ENCODE measurements at places on chromosomes 2 and 18.

- no peak for DNase-seq
Measured at GRCh38 chr2:101803945-101804696, 106.6 kb downstream of the MAP4K4 start.

DNA sequence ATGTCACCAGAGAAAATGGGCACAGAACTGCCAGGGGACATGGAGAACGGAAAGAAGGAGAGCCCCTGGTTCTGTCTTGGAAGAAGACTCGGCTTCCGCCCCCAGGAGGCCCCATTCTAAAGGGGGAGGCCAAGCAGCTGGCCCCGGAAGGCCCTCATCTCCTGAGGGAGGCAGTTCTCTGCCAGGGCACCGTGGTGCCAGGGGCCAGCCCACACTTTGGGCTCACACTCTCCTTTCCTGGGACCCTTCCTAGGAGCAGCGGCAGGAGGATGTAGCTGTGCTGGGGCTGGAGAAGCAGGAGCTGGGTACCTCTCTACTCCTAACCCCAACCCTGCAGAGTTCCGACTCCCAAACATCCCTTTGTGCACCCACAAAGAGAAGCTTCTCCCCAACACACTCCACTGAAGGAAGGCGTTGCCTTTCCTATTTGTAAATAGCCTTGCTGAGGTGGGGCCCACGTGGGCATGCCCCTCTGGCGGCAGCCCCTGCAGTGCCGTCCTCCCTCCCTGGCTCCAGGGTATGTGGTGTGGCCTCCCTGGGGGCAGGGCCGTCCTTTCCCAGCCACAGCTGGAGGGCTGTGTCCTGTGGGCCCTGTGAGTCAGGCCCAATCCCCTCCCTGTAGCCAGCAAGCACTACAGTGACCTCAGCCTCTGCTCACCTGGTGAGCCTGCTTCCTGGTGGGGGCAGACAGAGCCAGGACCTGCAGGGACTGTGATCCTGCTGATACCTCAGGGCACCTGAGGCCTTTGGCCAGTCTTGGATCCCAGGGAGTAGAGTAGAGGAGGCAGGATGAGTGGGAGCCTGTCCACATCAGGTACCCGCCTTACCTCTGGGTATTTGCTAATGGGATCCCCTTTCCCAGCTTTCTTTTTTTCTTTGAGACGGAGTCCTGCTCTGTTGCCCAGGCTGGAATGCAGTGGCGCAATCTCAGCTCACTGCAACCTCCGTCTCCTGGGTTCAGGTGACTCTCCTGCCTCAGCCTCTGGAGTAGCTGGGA lies 26.6 kb downstream of the ZFP36L2 start:
- DNase-seq = no peak

GRCh38 chr2:149465873-149466272 lies 121.7 kb downstream of the MMADHC start:
- no peak for DNase-seq

DNA sequence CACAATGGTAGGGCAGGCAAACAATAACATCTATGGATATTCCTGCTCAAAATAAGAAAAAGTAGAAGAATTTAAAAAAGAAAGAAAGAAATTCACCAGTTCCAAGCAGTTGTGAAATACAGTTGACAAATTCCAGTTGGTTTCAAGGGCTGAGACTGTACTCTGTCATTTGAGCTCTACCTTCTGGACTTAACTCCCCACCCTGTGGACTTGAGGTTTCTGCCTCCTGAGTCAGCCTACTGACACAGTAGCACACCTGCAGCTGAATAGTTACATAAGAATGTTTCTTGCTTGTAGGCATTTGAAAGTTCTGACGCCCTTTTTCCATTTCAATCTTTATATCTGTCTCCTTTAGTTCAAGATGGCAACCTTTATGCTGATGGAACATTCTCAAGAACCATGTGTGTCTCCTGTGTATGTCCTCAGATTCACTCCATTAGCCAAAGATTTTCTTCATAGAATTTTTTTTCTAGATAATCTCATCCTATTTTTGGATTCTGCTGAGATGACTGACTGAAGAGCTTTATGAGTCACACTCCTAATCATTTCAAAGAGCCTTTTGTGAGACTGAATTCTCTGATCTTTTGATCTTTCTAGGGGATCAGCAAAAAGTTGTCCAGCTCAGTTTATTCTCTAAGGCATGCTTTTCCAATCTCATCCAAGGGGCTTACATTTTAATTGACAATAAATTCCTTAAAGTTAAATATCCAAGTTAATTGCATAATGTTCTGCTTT lies 19.1 kb downstream of the NETO1 start:
- no peak for DNase-seq

- DNase-seq = no peak
Measured at GRCh38 chr2:10740226-10740625, 18.8 kb downstream of the ATP6V1C2 start.

- DNase-seq = no peak
Measured at GRCh38 chr2:205471776-205472175, 210.5 kb upstream of the NRP2 start.

DNA sequence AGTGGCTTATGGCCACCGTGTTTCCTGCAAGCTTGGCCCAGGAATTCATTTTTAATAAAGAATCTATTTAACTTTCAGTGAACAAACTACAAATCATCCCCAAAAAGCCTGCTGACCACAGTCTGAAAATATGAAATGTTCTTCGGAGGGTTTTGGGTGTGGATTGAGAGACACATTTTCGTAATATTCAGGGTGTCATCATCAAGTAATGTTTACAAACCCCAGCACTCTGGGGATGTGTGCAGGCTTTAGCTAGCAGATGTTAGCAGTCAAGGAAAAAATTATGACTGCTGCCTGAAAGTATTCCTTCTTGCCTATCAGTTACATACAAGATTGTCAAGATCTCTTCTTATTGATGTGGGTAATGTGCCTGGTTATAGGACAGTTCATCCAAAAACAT lies 143.9 kb upstream of the FN1 start:
- no peak for DNase-seq

DNA sequence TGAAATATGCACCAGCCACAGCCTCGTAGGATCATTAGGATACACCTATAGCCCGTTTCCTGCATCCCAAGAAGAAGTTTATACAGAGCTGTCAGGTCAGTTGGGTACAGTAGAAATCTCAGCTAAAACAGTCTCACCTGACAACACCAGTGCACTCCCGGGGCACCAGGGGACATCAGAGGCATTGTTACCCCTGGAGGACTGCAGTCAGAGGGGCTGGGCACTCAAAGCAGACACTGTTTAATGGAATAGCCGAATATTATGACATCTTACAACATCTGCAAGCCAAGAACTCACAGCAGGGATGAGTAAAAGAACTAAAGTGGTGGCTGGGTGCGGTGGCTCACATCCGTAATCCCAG lies 93.0 kb upstream of the ID2 start:
- DNase-seq = no peak

DNA sequence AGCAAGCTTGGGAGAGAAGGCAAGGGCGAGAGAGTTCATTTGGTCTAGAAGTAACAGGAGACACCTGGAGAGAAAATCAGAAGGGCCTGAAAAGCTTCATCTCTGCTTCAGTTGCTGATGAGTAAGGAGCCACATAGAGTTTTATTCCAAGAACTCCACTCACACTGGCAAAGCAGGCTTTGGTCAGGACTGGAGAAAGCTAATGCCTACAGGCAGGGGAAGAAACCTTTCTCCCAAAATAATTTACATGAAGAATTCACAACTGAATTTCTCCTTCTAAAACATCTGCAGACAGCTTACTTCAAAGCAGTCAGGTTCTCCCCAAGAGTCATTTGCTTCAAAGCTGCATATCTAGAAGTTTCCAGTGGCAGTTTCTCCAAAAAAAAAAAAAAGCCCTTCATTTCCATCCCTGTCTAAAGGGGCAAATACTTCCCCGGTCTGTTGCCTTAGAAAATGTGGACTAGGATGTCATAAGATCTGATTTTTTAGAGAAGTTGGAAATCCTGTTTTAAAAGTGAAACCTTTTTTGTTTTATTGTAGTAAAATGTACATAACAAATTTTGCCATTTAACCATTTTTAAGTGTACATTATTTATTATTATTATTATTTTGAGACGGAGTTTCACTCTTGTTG lies 46.3 kb downstream of the TMEM247 start:
- no peak for DNase-seq

GRCh38 chr2:74585406-74586185 lies 31.1 kb downstream of the DOK1 start:
- no peak for DNase-seq

- DNase-seq = no peak
Measured at GRCh38 chr2:143524119-143524553, 394.9 kb downstream of the ARHGAP15 start.

DNA sequence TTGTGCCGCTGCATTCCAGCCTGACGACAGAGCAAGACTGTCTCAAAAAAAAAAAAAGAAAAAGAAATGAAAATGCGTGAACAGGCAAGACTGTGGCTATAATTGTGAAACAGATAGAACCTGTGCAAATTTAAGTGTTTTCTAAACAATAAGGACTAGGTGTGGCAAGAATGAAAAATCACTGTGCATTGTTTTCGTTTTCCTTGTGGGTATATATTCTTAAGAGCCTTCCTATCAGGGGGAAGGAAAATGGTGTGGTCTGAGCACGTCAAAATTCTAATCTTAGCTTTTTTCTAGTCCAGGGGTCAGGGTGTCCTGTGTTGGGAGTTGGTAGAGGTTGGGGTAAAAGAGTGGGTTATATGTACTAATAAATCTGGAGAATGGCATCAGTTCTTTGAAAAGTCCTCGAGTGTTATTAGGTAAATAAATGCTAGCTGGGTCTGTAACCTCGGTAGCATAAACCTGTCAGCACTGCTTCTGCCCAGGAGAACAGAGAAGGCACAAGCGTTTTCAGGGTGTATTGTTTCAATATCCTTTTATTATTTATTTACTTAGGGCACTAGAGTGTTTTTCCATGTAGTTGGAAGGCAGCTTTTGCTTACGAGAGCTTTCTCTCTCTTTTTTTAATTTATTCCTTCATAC lies 11.6 kb downstream of the ATP6V1C2 start:
- no peak for DNase-seq

- DNase-seq = no peak
Measured at GRCh38 chr2:175853616-175853890, 148.5 kb downstream of the LNPK start.

DNA sequence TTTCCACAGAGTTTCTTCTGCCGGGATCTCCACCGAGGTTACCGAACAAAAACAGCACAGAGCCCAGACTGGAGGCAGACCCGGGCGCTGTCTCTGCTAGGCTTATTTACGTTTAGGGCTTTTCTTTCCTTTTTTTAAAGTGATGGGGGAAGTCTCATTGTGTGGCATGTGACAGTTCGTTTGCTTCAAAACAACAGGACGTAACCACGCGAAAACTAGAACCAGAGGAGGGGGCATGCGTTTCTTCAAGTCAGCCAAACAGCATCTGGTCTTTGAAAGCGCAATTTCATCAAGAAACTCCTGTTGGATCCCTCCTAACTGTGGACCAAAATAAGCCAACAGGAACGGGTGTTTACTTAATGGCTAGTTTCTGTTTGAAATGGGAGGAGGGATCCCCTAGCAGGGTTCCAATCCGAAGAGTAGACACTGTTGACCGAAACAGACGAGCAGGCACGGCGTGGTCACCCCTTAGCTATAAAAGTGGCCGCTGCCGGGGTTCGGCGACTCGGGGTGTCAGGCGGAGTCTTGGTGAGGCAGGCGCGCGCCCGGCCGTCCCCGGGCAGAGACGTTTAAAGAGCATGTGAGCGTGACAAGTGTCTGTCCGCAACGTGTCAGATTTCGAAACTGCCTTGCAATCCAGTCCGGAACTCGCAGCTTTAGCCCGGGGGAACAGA lies 997 bp upstream of the TGIF1 start:
- DNase-seq = no peak

GRCh38 chr18:34911661-34912384 lies 129.4 kb upstream of the MAPRE2 start:
- no peak for DNase-seq

GRCh38 chr2:38539086-38539485 lies 63.6 kb downstream of the HNRNPLL start:
- DNase-seq = no peak

DNA sequence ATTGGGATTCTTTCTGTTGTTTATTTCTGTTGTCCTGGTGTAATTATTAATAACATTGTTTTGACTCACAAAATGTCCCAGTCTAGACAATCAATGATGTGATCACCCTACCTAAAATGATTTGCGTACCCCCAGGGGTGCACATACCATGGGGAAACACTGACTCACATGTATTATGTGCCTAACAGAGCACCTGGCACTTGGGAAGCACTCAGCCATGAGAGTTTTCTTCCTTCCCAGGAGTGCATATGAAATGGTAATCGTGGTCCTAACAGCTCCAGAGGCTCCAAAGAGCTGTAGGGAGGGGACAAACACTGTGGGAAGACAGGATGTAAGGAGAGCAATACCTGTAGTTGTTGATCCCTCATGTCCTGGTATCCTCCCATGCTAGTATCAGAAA lies 187.8 kb upstream of the ERBB4 start:
- no peak for DNase-seq

DNA sequence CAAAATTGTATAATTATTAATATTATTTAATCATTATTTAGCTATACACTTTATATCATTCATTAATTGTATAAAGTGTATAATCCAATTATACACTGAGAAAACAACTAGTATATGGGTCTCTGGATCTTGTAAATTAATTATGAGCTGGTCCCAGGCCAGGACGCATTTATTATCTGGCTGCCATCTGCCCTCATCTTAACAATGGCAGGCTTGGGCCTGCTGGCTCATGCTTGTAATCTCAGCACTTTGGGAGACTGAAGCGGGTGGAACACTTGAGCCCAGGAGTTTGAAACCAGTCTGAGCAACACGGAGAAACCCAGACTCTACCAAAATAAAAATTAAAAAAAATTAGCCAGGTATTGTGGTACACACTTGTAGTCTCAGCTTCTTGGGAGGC lies 502.2 kb upstream of the NRXN1 start:
- DNase-seq = no peak

- DNase-seq = no peak
Measured at GRCh38 chr2:158806941-158807340, 11.8 kb downstream of the DAPL1 start.

DNA sequence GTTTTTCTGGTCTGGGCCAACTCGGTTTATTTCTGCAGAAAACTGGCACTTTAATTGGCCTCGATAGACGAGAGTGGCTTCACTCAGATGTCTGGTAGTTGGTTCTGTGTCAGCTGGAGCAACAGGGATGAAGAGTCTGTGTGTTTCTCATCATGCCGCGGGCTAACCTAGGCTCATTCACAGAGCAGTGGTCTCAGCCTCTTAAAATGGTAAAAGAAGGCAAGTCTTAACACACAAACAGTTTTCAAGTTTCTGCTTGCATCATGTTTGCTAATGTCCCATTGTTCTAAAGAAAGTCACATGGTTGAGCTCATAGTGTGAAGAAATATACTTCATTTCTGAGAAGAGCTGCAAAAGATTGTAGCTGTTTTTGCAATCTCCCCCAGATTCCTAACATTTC lies 37.5 kb upstream of the ANXA4 start:
- no peak for DNase-seq

GRCh38 chr2:216549926-216550690 lies 51.5 kb downstream of the RPL37A start:
- DNase-seq = no peak

DNA sequence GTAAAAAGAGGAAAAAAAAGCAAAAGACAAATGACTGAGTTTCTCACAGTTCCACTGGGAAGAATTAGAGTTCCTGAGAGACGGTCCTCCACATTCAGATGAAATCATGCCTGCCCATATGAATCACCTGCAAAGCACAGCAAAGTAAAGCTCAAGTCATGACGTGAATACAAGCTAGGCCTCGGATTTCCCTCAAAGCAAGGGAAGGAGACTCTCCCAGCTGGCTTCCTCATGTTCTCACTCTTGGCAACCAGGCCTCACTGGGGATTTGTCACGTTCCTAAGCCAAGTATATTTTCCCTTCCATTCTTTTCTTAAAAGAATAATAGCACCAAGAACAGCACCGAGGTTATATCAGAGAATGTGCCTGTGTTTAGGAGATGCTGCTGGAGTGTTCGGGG lies 47.0 kb downstream of the CYP27C1 start:
- DNase-seq = no peak

- no peak for DNase-seq
Measured at GRCh38 chr2:226716126-226716525, 83.5 kb downstream of the IRS1 start.

All from stimulated activated CD4-positive, alpha-beta T cell treated with anti-CD3 and anti-CD28 coated beads, Interleukin-1b, Interleukin-23, amount 100 ng/mL, for 1 hour (primary cell).